ENCODE measurements at places on chromosomes 13 and 19.

DNA sequence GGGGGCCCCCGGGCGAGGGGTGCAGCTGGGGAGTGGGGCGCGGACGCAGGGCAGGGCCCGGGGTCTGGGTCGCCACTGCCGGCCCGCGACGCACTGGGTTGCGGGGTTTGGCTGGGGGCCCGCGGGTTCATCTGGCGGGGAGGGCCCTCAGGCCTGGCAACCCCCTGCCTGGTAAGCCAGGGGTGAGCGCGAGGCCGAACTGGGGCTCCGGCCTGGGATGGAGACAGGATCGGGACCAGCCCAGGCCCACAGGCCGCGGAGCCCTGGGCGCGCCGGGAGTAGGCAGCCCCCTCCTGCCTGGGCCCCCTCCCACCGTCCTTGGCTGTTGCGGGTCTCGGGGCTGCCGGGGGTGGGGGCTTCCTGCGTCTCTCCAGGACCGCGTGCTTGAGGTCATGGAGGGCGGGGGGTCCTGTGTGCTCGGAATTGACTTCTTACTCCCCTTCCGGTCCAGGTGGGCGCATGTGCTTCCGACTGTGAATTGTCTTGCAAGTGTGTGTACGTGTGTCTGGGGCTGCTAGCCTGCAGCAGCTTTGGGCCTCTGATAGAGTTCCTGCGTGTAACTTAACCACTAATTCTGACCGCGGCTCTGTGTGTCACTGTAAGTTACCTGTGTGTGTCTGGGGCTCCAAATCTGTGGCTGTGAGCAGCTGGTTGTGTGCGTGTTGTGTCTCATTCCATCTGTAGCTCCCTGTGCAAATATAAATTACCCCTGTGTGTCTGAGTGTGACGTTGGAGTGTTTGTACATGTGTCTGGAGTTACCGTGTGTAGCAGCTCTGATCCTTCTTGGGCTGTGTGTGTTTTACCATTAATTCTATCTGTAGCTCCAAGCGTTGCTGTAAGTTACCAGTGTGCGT is 751 bp downstream of the GRAMD1A start:
- DNase-seq, result no peak

- DNase-seq, result no peak
These were observed 68.2 kb upstream of the LSM14A start for GRCh38 chr19:34104096-34104495.

GRCh38 chr13:102779436-102780159 is 6.0 kb upstream of the TEX30 start:
- DNase-seq, result no peak

DNA sequence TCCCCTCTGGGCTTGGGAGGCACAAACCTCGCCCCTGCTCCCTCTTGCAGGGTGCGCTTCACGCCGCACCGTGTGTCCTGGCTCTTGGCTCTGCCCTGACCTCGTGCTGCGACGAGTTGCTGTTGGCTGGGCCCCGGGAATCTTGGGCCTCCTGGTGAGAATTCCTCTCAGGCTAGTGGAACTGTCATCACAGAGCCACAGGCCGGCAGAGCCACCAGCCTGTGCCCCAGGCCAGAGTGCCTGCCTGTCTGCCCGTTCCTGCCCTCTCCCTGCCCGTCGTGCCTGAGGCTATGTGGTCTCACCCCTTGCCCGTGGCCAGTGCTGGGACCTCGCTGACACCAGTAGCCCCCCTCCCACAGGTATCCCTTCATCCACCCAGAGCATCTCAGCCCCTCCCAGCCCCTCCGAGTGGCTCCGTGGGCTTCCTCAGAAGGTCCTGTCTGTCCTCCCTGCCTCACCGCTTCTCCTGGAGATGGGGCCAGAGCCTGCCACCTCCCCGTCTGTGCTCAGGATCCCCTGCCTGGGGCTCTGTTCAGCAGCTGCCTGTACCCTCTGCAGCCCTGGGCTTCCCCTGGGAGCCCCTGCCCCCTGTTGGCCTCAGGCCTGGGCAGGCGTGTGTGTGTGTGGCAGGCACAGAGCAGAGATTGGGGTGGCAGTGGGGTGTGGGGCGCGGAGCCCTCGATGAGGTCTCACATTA is 13.3 kb downstream of the NDUFB7 start:
- no peak for DNase-seq

DNA sequence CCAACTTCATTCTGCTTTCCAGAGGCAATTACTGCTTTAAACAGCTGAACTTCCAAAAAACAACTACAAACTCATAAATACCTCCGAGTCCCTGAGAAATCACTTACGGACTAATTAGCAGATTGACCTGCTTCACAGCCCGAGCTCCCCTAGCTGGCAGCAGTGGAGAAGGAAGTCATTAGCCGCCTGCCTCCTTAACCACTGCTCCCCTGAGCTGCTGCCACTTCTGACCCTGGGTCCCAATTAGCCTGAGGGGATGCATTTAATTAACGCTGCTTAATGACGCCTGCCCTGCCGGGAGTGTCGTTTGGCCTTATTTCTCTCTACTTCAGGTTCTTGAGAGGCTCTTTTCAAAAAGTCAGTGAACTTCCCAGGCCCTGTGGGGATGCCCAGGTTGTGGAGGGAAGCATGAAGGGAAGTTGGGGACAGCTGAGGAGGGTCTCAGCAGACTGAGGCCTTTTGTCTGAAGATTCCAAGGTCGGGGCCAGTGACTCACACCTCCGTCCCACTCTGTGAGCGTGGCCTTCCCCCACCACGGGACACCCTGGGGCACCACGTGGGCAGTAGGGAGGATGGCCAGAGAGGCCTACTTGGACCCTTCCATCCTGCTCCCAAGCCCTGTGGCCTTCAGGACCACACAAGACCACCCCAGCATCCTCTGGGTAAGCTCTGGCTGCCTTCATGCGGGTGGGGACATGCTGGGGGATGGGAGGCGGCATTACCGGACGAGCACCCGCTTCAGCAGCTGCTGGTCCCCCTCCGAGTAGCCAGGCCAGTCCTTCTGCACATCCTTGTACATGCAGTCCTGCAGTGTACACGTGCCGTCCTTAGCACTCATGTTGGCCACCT is 19.8 kb upstream of the ISYNA1 start:
- no peak for DNase-seq

GRCh38 chr13:113084943-113085540 is 20.5 kb upstream of the F7 start:
- DNase-seq, result no peak
